Epithelial cell of alveolus of lung (primary cell): ENCODE measurements at places on chromosomes 2 and 18. TPM values are rescaled to one million over a fixed set of nuclear protein-coding genes. Genes with fewer than 3 reads are reported as not detected.

Gene CCDC74A
- total RNA-seq = 17.2 and 18.1 TPM in 2 replicates

Gene ZSWIM2
- not detected in 2 replicates for total RNA-seq

Gene EGR4
- total RNA-seq = not detected in 2 replicates

Gene PRKAG3
- total RNA-seq = 0.40 TPM in 1 of 2 replicates, not detected in the other

Gene REEP1
- 0.13 and 0.40 TPM in 2 replicates for total RNA-seq

Gene NAT8
- not detected in 2 replicates for total RNA-seq

Gene ADAM23
- 1.4 and 4.9 TPM in 2 replicates for total RNA-seq

Gene RGPD3
- total RNA-seq = under 0.01 and 0.13 TPM in 2 replicates

Gene DSC2
- total RNA-seq = 0.96 and 1.7 TPM in 2 replicates

Gene TGFBRAP1
- 12.2 and 13.0 TPM in 2 replicates for total RNA-seq

Gene COLEC11
- 2.9 and 3.5 TPM in 2 replicates for total RNA-seq

Gene GLI2
- total RNA-seq = 15.1 and 17.2 TPM in 2 replicates

Gene WBP1
- total RNA-seq = 87.9 and 88.0 TPM in 2 replicates

Gene ERMN
- not detected in 2 replicates for total RNA-seq

Gene SERPINB5
- 1.0 and 1.8 TPM in 2 replicates for total RNA-seq

Gene ADRA2B
- total RNA-seq = not detected in 2 replicates

Gene ATG16L1
- 16.0 and 16.8 TPM in 2 replicates for total RNA-seq
